ENCODE measurements at places on chromosomes 4 and X.

DNA sequence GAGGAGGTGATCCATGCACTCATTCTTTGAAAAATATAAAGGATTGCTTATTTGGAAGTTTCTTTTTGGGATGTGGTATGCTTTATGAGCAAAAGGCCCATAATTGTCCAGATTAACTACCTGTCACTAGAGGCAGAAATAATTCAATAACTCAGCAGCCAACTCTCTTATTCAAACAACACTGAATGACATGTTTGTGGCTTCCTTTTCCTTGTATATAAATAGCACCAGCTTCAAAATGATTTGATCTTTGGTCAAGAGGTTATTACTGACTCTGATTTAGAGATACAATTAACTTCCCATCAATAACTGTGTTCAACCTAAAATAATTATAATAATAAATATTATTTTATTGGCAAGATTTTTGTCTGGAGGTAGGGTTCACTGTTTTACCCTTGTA is 232.3 kb downstream of the AFF2 start:
- DNase-seq = no peak

DNA sequence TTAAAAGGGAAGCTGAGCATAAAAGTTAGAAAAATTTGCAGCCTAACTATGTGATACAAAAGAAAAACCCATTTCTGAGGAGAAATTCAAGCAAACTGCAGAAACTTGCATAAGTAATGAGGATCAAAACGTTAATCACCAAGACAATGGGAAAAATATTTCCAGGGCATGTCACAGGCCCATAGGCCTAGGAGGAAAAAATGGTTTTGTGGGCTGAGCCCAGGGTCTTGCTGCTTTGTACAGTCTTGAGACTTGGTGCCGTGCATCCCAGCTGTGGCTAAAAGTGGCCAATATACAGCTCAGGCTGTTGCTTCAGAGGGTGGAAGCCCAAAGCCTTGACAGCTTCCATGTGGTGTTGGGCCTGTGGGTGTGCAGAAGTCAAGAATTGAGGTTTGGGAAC is 37.7 kb upstream of the ADAMTS3 start:
- DNase-seq = no peak

GRCh38 chrX:19127649-19128168 is 5.4 kb upstream of the ADGRG2 start:
- no peak for DNase-seq

- DNase-seq = no peak
Measured at GRCh38 chr4:57064811-57065711, 45.1 kb downstream of the IGFBP7 start.

DNA sequence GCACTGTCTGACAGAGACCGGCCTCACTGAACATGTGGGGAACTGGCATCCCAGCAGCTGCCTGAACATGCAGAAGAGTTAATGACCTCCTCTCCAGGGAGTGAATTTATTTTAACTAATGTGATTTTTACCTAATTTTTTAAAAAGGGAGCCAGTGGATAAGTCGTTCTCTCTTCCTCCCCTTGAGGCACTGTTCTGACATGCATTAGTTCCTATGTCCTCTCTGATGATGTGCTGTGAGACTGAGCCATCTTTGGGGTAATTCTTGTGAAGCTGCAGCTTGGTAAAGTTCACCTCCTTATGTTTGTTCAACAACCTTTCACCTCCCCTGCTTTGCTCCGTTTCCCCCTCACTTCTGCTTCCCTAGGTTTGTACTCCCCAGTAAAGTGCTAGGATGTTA is 139.7 kb downstream of the COL25A1 start:
- no peak for DNase-seq

GRCh38 chr4:95288552-95288951 is 260.2 kb downstream of the UNC5C start:
- DNase-seq = no peak
